ENCODE measurements at places on chromosomes 16 and 17. TPM values are rescaled to one million over a fixed set of nuclear protein-coding genes. Genes with fewer than 3 reads are reported as not detected.

Gene PIMREG
- total RNA-seq = 8.0 TPM

Gene SEZ6L2
- 17.6 TPM for total RNA-seq

Gene ACSM5
- 2.3 TPM for total RNA-seq

- DNase-seq = no peak
These were observed 9.5 kb downstream of the TXNL4B start for GRCh38 chr16:72083778-72084404.

DNA sequence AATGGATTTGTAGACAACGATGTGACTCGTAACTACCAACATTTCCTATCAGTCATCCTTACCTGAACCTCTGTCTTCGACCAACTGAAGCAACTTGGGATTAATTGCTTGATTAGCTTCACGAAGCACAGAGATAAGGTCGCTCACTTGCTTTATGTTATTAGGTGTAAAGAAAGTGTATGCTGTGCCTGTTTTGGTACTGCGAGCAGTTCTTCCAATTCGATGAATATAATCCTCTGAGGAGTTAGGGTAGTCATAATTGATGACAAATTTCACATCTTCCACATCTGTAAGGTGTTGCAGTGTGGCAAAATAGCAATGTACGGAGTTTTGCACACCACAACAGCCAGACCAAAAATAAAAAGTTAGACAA, 3.6 kb upstream of the POLG2 start:
- DNase-seq = no peak

GRCh38 chr17:58911741-58912343, 156.2 kb downstream of the PPM1E start:
- DNase-seq = no peak
